Bronchial smooth muscle cell (primary cell): ENCODE measurements at places on chromosomes 2 and 18. TPM values are rescaled to one million over a fixed set of nuclear protein-coding genes. Genes with fewer than 3 reads are reported as not detected.

The KCNK3 gene
- under 0.01 TPM in 1 of 2 replicates, not detected in the other for total RNA-seq

The ZAP70 gene
- 0.09 and 0.16 TPM in 2 replicates for total RNA-seq

The GLI2 gene
- total RNA-seq, result 4.0 and 4.7 TPM in 2 replicates

The DNER gene
- 0.60 and 2.8 TPM in 2 replicates for total RNA-seq

The NTSR2 gene
- under 0.01 TPM in 1 of 2 replicates, not detected in the other for total RNA-seq

The RTP5 gene
- not detected in 2 replicates for total RNA-seq

The PPM1G gene
- total RNA-seq, result 80.7 and 83.5 TPM in 2 replicates

The DCDC2C gene
- not detected in 2 replicates for total RNA-seq

The RAD51AP2 gene
- not detected in 2 replicates for total RNA-seq

The CAVIN2 gene
- 9.7 and 25.4 TPM in 2 replicates for total RNA-seq

The AMMECR1L gene
- 7.7 and 10.8 TPM in 2 replicates for total RNA-seq

The BBS5 gene
- total RNA-seq, result 5.7 and 6.4 TPM in 2 replicates

The PRSS56 gene
- not detected in 2 replicates for total RNA-seq

The LINC00305 gene
- not detected in 2 replicates for total RNA-seq

The ANKRD36B gene
- total RNA-seq, result 21.1 and 26.3 TPM in 2 replicates

The WDCP gene
- total RNA-seq, result 6.9 and 7.3 TPM in 2 replicates

The APCDD1 gene
- total RNA-seq, result not detected in 2 replicates

The VWC2L gene
- total RNA-seq, result under 0.01 TPM in 1 of 2 replicates, not detected in the other

The ACADL gene
- under 0.01 and 0.26 TPM in 2 replicates for total RNA-seq

The ITM2C gene
- 87.8 and 144 TPM in 2 replicates for total RNA-seq
